ENCODE measurements at places on chromosomes 6 and 20.

DNA sequence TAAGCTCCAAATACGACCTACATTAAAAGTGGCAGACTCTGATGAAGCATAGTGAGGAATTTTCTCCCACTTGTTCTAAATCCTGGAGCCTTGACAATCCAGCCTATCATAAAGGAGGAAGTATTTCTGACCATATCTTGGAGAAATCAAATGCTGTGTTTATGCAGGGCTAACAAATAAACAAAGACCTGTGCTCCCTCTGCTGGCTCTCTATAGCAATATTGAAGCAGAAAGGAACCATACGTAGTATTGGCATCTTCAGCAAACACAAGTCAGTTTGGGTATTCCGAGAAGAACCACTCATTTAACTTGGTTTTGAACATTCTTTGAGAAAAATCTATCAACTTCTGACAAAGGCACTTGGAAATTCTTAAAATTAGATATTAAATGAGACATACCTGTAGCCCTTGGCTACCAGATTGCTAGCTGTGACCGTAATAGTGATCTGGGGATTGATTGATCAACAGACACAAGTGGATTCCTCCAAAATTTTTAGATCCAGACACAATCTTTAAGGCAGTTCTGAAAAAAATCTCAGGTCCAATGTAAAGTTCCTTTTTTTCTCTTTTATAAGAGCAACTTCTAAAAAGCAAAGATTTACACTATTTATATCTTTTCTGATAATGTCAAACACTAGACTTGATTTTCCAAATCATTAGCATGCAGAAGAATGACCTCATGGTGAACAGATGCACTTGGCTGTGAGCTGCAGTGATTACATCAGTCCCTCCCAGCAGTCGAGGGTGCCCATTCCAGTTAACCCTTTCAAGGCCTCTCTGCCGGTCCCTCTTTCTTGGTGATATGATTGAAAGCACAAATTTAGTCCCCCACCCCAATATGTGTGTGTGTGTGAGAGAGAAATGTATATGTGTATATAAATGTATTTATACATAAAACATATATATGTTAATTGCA, 40.2 kb downstream of the INSM1 start:
- no peak for DNase-seq

DNA sequence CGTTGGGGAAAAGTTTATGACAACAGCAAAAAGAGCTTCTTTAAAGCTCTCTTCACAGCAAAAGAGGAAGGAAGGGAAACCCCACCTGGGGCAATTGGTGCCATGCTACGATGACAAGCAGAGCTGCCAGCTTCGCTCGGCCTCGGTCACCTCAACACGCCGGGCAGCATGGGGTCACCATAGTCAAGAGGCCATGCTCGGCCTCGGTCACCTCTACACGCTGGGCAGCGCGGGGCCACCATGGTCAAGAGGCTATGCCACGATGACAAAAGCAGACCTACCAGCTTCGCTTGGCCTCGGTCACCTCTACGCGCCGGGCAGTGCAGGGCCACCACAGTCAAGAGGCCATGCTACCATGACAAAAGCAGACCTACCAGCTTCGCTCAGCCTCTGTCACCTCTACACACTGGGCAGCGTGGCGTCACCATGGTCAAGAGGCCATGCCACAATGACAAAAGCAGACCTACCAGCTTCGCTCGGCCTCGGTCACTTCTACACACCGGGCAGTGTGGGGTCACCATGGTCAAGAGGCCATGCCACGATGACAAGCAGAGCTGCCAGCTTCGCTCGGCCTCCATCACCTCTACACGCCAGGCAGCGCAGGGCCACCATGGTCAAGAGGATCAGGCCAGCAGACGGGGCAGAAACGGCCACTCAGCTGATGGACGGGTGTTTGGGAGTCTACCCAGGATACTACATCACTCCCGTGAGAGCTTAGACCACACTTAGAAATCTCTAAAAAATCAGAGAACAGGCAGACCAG, 12.1 kb downstream of the APMAP start:
- DNase-seq: no peak

GRCh38 chr20:60812561-60812960, 439.5 kb upstream of the CDH4 start:
- no peak for DNase-seq

DNA sequence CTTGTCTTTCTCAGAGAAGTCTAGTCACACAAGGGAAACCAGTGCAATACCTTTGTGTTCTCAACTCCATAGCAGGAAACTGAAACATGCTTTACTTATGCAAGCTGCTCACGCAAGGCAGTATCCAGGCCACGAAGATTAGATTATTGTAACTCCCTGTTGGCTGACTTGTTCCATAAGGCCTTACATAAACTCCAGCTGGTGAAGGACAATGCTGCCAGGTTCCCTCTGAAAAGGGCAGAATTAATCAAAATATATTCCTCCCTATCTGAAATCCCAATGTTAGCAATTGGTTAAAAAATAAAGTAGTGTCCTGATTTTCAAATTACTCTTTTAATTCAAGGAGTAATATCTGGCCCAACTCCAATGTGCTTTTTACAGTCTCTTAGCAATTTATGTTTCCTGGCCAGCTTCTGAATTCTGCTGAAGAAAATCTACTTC, 966.6 kb downstream of the HACE1 start:
- no peak for DNase-seq

DNA sequence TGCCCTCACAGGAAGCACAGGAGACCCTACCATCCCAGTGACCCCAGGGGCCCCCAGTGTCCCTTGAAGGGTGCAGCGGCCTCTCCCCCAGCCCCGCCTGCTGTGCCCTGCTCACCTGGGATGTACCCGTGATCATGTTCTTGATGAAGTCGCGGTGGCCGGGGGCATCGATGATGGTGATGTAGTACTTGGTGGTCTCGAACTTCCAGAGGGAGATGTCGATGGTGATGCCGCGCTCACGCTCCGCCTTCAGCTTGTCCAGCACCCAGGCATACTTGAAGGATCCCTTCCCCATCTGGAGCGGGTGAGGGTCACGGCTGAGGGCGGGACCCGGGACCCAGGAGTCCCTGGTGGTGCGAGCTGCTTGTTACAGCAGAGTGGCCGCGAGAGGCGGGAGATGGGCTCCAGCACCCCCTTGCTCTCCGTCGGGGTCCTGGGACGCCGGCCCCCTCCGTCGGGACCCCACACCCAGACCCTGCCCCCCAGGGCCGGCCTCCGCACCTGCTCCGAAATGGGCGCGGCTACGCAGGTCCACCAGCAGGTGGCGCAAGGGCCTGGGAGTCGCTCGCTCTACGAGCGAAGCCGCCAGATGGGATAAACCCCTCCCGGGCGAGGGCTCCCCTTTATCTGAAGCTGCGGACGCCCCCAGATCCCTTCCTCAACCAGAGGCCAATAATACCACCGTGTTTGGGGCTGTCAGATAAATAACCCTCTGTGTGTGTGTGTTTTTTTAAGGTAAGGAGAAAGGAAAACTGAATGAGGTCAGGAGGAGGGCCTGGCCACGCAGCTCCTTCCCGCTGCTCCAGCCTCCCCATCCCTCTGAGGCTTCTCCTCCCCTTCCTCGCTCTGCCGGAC, 2.9 kb downstream of the EEF1A2 start:
- peak; percentile 67 for DNase-seq

DNA sequence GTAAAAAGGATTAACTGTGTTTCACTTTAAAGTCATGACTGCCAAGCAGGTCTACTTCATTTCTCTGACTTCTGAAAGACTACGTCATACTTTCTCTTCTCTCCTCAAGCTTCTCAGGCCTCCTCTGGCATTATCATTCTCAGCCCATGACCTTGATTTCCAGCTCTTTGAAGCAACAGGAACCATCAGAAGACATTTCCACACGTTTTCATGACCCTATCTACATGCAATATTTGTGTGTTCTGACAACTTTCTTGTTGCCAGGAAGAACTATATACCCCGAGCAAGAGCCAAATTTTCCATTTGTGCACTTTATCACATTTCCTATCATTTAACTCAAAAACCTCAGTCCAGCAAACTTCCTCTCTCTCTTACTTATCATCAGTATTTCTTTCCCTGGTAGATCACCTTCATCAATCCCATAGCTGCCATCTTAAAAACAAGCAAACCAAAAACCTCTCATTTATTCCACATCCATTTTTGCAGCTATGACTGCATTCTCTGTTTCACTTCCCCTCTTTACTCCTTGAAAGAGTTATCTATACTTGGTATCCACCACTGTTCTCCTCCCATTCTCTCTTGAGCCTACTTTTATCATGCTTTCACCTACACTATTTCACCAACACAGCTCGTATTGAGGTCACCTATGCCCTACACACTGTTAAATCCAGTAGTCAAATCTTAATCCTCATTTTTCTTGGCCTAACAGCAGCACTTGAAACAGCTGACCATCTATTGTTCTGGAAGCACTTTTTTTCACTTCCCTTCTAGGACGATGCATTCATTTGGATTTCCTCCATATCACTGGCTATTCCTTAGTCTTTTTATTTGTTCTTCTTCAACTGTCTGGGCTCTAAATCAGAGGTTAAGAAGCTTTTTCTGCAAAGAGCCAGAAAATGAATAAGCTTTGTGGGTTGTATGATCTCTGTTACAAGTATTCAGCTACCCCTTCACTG, 47.1 kb downstream of the STX7 start:
- no peak for DNase-seq

DNA sequence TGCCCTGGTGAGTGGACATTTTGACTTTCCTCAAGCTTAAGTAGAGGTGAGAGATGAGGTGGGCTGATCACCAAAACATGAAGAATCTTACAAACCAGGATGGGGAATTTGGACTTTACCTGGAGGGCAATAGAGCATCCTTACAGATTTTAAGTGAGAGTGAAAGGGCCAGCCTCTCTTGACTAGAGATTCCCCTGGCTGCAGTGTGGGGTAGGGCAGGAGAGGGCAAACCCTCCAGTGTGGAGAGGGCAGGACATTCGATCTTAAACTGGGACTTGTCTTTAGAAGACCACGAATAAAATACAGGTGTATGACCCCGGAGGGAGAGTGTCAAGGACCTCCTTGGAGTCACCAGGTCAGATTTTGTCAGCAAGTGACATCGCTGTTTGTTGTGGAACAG, 105.1 kb downstream of the SNAP25 start:
- DNase-seq: no peak

GRCh38 chr6:273551-274058, 18.7 kb upstream of the DUSP22 start:
- DNase-seq: no peak

GRCh38 chr6:46246727-46247126, 75.9 kb upstream of the ENPP5 start:
- no peak for DNase-seq

DNA sequence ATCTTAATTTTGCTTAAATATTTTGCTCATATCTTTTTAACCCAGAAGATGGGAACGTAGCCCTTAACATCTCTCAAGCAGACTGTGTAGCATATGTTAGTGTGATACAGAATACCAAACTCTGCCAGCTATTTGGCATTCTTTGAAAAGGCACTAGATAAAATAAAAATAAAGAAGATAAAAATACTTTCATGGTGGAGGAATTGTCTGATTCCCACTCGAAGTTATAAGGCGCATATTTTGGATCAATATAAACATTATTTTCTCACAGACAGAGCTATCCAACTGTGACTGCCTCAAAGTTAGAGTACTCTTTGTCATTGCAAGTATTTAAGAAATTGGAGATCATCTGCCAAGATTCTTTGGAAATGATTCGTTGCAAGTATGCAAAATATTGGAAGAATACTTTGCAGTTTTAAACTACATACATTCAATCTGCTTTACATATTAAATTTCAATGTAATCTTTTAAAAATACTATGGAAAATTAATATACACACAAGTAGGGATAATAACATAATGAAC, 10.8 kb upstream of the EEF1E1 start:
- DNase-seq: no peak

DNA sequence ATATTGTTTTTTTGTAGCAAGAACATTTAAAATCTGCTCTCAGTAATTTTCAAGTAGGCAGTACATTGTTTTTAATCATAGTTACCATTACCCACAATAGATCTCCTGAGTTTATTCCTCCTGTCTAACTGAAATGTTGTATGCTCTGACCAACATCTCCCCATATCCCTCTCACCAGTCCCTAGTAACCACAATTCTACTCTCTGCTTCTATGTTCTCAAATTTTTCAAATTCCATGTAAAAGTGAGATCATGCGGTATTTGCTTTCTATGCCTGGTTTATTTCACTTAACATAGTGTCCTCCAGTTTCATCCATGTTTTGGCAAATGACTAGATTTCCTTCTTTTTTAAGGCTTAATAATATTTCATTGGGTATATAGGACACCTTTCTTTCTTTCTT, 300.5 kb downstream of the KCNQ5 start:
- no peak for DNase-seq

GRCh38 chr6:31203345-31203979, 33.0 kb upstream of the POU5F1 start:
- DNase-seq: peak; percentile 68

DNA sequence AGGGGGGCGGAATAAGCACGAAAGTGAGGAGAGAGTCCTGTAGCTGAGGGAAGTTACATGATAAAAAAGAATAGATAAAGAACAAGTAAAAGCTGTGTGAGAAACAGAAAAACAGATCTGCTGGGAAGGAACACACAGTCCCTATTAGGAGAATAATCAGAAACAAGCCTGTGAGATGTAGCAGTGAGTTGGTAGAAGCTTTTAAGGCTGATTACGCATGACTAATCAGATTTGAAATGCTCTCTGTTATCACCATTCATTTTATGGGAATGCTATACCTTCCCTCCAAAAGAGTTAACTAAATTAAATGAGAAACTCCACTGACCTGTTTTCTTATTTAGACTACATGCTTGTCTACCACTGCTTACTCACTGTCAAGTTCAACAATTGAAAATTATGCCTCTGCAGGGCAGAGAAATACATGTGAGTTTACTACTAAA, 15.8 kb downstream of the REPS1 start:
- no peak for DNase-seq

Measured in naive B cell (primary cell).